Neural crest cell (in vitro differentiated cells): ENCODE measurements at places on chromosomes 6 and 20. TPM values are rescaled to one million over a fixed set of nuclear protein-coding genes. Genes with fewer than 3 reads are reported as not detected.

DNA sequence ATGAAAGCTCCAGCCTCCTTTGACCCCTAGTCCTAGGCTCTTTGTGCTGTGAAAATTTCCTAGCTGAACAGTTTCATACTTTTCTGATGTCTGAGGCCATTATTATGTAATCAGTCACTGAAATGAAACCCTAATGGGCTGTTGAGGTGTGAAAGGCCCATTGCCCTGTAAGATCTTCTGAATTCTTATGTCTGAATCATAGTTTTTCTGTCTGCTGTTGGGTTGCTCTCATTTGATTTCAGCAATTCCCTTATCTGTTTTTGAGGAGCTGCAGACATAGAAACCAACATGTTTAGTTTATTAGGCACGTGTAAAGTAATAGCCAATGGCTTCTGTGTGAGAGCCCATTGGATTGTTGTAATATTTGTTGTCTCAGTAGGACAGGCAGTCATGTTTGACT lies 118.1 kb downstream of the EYA4 start:
- DNase-seq = no peak

DNA sequence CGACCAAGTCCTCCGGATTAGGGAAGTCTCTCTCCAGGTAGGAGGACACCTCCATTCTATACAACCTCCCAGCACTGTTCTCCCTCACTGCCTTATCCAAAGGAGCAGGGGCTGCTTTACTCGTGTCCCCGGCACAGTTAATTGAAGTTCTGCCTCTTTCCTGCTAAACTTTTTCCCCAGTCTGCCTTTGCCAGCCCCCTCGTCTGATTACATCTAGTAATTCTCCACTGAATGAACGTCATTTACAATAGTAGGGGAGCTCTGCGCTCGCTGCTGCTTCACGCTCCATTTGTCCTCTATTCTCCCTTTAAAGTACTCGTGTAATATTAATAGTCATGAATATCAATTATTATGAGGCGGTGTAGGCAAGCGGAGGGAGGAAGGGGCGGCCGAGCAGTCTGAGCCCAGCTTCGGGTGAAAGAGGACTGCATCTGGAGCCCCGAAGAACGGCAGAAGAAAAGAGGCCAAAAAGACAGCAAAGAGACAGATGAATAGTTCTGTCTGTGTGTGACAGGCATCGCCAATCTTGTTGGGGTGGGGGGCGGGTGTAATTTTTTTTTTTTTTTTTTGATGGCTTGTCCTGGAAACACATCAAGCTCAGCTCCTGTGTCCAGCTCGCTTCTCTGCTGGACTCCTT lies 2.9 kb downstream of the TFAP2B start:
- DNase-seq = no peak

DNA sequence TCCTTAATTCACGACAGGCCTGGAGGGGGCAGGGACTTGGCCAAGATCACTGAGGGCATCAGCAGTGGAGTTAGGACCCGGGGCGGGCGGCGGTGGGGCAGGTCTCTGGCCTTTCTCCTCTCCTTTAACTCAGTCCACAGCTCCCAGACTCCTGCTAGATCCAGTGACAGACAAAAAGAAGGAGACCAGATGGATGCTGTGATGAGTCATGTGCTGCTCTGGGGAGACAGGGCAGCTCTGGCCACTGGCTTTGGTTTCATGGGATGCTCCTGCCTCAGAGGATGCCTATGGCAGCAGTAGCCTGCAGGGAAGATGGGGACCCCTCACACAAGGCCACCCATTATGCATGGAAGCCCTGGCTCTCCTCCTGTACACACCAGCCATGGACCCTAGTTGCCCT lies 20.5 kb downstream of the EPB41L1 start:
- DNase-seq = no peak

GRCh38 chr6:78947962-78948361 lies 80.6 kb downstream of the IRAK1BP1 start:
- DNase-seq = no peak

DNA sequence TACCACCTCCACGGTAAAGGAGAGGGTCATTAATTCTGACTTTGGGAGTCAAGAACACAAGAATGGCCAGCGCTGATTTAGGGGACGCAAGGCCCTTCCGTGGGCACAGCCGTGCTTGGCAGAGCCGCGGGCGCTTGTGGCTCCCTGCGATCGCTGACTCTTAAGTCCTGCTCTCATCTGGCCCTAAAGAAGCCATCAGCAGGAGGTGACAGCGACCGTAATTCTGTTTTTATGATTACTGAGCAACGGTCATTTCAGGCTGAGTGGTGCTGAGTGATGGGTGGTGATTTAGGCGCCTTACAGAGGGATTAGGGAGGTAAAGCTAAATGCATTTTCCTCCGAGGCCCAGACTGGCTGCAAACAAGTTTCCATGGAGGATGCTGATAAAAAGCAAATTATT lies 364.6 kb upstream of the SULF2 start:
- no peak for DNase-seq

GRCh38 chr20:33372993-33373441 lies 28.3 kb downstream of the CDK5RAP1 start:
- no peak for DNase-seq

- no peak for DNase-seq
Observed at GRCh38 chr20:48203252-48203651, 418.0 kb upstream of the SULF2 start.

- DNase-seq = no peak
Observed at GRCh38 chr6:150008588-150008987, 16.7 kb downstream of the RAET1L start.

DNA sequence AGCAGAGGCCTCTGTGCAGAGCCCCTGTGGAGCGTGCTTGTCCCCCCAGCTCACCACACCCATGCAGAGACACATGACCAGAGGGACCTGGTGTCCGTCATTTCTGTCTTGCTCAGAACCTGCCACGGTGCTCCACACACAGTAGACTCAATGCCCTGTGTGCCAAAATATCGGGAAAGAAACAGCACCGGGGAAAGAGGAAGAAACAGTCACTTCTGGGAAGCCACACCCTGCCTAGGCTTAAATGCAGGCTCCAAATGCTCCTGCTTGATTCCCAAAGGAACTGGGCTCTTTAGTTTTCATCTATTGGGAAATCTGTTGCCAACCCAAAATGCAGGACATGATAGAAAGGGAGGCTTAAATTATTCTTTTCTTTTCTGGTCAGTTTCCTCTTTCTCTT lies 503.9 kb downstream of the CD83 start:
- no peak for DNase-seq

GRCh38 chr6:35905841-35906498 lies 14.9 kb downstream of the SRPK1 start:
- no peak for DNase-seq

The MYH7B gene
- 0.55 and 0.77 TPM in 2 replicates for total RNA-seq

The USP49 gene
- total RNA-seq = 25.1 and 29.0 TPM in 2 replicates

The SLC35D3 gene
- total RNA-seq = not detected in 2 replicates

The FERMT1 gene
- 0.23 TPM in 1 of 2 replicates, not detected in the other for total RNA-seq
